ENCODE measurements at places on chromosomes 12 and 14.

GRCh38 chr12:59282999-59283398, 312.8 kb upstream of the SLC16A7 start:
- DNase-seq, result no peak

- no peak for DNase-seq
These were observed 18.2 kb downstream of the SYNDIG1L start for GRCh38 chr14:74407801-74408154.

- DNase-seq, result no peak
These were observed 7.0 kb downstream of the NIN start for GRCh38 chr14:50823762-50824636.

GRCh38 chr12:105417732-105418131, 87.2 kb downstream of the C12orf75 start:
- peak; percentile 7 for DNase-seq

GRCh38 chr12:77060883-77061240, 4.5 kb downstream of the E2F7 start:
- no peak for DNase-seq

- DNase-seq, result no peak
These were observed 23.9 kb upstream of the TEX22 start for GRCh38 chr14:105374389-105374788.

GRCh38 chr14:68199554-68200151, 380.1 kb downstream of the RAD51B start:
- DNase-seq, result peak; percentile 58
